Activated CD8-positive, alpha-beta memory T cell treated with anti-CD3 and anti-CD28 coated beads for 1 hour (primary cell): ENCODE measurements at places on chromosomes 5 and 9.
A peak's percentile ranks its signal among the peaks of the same experiment; 100 is the strongest.

DNA sequence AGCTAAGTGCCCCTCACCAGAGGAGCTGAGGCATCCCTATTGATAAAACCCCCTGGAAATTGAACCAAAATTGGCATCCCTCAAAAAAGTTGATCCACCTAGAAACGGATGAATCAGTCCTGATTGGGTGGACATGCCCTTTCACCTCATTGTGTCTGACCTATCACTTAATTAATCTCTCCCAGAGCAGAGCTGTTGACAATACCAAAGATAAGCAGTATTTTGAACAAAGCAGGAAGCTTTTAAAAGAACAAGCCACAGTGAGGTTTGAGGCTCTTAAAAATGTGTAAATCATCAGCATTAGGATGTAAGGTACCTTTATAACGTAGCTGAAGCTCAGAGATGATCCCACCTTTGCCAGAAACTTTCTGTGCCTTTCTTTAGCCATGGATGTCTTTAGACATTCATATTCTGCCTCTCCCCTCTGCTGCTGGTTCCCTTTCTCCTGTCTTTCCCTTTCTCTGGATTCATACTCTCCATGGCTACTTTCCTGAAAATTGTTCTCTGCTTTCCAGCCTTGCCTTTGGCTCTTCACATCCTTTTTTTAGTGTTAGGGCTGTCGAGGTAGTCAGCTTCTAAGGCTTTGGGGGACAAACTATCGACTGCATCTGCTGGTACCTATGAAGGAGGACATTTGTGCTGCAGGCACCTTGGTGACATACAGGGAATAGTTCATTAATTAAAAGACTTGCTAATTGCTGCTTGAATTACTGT, 7.8 kb upstream of the LHX2 start:
- DNase-seq: no peak

GRCh38 chr9:89826186-89826585, 221.4 kb downstream of the GADD45G start:
- no peak for DNase-seq

GRCh38 chr5:169416583-169417196, 115.8 kb upstream of the SLIT3 start:
- no peak for DNase-seq

- no peak for DNase-seq
These were observed 105.0 kb upstream of the WWC1 start for GRCh38 chr5:168186289-168187074.

GRCh38 chr9:117782931-117783788, 79.0 kb downstream of the TLR4 start:
- peak; percentile 17 for DNase-seq

GRCh38 chr5:119037496-119038215, 33.2 kb upstream of the DMXL1 start:
- DNase-seq: no peak

- no peak for DNase-seq
These were observed 608.6 kb upstream of the DAB2 start for GRCh38 chr5:40033411-40033810.

DNA sequence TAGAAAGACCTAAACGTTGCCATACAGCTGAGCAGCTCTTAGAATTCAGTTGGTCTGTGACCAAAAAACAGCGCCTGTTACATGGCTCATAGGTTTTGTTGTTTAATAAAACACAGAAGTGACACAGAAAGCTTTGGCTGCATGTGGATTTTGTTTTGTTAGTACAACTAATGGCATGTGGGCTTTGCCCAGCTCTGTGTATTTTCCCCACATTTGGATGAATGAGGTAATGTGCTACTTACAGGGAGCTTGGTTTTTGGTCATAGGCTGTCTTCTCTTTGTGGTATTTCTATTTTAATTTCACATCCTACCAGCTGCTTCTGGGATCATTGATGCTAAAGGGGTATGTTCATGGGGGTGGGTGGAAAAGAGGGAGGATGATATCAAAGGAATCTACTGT, 37.0 kb upstream of the POU4F3 start:
- DNase-seq: no peak
